ENCODE measurements at places on chromosomes 7 and 10.

DNA sequence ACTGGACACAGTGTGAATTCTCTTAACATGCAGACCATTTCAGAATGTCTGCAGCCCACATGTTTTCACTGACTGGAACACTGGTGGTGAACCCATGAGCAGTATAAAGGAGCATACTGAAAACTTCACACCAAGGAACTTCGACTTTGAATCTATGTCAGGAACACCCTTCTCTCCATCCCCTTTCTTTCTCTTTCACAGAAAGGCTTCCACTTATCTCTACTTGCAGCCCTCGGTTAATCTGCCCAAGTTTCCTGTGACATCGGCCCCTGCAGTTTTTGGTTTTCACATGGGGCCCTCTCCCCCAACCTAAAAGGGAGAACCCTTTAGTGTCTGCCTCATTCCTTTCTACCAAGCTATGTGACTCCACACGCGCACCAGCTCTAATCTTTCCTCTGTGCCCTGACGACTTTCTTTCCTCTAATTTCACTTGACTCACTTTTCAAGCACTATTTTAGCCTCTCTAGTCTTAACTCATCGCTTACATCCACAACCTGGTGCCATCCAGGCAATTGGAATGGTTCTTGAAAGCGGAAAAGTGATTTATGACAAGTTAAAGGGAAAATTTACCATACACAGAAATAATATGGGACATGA lies 70.1 kb downstream of the RELN start:
- no peak for DNase-seq

DNA sequence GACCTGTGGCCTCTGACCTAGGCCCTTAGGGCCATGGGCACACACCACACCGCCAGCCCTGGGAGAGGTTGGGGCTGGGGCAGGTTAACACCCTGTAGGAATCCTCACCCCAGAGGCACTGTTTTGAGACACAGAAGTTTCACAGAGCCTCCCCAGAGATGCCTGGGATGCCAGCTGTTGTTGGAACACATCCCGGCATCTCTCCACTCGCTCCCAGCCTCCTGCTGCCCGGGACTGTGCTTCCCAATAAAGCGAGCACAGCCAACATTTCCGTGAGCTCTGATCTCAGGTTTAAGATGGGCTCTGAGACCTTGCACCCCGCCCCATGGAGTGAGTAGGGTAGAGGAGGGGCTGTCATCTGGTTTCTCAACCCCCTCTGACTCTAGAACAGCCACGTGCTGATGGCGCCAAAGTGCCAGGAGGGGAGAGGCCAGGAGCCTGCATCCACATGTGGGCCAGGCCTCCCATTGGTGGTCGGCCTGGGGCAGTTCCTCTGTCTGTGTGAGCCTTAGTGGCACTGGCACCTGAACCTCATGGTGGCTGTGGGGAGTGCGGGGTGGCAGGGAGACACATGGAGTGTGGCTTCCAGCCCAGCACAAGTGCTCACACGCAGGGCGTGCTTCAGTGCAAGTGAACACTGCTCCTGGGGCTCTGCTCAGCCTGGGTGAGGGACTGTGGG lies 54.7 kb downstream of the RASGEF1A start:
- no peak for DNase-seq

DNA sequence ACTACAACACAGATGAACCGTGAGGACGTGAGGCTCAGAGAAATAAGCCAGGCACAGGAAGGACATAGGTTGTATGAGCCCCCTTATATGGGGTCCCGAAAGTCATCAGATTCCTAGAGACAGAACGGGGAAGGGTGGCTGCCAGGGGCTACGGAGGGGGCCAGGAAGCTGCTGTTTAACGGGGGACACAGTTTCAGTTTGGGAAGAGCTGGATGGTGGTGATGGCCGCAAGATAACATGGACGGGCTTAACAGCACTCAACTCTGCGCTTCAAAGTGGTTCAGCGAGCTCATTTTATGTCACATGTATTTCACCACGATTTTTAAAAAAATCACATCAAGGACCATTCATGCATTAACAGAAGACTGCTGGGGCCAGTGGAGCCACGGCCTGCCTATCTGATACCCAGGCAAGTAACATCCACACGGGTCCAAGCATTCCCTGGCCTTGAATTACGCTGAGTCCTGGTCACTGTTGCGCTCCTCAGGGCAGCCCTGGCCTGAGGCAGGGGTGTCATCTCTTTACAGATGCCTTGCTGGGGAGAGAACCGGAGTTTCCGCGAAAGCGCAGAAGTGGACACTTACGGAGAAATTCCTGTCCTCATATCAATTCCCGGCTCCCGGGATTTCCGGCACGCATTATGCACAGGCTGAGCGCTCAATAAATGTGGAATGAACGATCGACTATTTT lies 1.5 kb downstream of the CARD11 start:
- DNase-seq, result no peak

DNA sequence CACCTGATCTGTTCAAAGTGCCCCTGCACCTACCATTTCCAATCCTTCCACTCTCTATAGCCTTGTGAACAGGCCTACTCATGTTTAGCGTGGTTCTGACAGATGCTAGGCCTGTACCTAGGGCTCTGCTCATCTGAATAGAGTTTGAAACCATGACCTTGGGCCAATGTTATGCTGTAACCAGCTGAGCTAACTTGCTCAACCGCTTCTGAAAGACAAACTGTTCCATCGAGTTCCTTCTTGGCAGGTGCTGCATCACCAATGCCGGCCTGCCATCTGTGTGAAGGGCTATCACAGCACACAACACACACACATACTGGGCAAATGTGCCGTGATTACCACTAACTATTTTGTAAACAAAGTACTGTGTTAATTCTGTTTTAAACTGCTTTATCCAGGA lies 419.0 kb upstream of the GALNT17 start:
- DNase-seq, result no peak

DNA sequence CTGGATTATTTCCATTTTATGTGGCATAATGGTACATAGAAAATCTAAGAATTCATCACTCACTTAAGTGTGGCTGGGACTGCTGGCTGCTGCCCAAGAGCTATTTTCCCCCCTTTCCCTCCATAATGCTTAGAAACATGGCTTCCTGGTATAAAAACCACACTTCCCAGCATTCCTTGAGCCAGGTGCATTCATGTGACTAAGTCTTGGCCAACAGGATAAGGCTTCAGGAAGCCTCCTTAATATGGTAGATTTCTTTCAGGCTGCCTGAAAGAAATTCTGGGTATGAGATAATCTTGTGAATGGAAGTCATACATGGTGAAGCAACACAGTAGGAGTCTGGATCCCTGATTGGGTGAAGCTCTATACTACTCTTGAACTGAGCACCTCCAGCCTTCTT lies 178.0 kb downstream of the JAZF1 start:
- DNase-seq, result peak; percentile 32

GRCh38 chr10:77667426-77668324 lies 30.1 kb upstream of the KCNMA1 start:
- DNase-seq, result peak; percentile 36

GRCh38 chr7:68362745-68363518 lies 1235.3 kb upstream of the AUTS2 start:
- DNase-seq, result no peak

DNA sequence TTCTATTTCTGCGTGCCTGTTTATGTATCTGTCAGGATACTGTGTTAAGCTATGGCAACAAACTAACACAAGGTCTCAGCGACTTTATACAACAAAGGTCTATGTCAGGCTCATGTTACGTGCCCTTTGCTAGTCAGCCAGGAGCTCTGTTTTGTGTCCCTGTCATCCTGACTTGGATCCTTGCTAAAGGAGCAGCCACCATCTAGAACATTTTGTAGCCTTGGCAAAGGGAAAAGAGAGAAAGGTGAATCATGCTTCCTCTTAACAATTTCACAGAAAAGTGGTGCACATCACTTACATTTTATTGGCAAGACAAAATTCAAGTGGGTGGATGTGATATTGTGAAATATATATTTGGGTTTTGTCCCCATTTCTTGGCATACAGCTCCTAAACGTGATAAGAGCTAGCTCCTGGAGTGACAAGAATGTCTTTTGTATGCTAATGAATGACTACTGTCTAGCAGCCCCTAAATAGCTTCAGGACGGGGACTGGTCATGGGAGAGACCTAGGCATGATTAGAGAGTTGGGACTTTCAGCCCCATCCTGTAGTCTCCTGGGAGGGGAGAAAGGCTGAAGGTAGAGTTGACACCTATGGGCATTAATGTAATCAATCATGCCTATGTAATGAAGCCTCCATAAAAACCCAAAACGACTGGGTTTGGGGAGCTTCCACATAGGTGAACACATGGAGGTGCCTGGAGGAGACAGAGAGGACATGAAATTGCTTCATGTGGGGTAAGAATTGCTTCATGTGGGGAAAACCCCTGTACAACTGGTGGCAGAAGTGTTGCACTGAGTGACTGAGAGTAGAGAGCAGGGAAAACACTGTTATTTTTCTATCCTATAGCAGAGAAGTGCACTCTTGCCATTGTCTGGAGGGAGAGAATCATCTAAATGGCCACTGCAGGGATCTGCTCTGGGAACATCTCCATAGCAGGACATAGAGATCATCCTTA lies 33.0 kb downstream of the MRPL32 start:
- no peak for DNase-seq

DNA sequence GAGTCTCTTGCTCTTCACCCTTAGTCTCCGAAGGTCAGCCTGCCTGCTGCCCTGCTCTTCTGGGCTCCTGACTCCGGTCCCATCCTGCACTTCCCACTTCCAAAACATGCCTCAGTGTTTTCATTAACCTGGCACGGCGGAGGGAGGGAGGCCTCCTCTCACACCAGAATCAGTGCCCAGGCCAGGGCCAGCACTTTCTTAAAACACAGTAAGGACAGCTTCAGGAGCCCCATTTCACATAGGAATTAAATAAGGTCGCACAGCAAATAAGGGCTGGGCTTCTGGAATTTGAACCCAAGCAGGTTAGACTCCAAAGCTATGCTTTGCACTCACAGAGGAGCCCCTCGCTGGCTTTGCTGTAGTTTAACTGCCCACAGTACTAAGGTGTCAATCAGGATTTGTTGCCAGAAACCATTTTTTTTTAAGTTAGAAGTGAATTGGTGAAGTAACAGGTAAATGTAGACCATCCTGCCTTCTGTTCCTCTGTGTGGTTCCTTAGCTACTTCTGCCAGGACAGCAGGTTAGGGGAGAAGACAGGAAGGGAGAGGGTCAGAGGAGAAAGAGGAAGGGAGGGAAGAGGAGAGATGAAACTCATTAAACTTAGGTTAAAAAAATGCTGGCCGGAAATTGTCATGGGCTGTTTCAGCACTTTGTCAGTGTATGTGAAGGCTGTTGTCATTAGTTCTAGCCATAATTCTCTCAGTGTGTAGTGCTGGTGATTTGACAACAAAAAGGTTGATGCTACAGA lies 1.1 kb downstream of the RASSF4 start:
- no peak for DNase-seq

DNA sequence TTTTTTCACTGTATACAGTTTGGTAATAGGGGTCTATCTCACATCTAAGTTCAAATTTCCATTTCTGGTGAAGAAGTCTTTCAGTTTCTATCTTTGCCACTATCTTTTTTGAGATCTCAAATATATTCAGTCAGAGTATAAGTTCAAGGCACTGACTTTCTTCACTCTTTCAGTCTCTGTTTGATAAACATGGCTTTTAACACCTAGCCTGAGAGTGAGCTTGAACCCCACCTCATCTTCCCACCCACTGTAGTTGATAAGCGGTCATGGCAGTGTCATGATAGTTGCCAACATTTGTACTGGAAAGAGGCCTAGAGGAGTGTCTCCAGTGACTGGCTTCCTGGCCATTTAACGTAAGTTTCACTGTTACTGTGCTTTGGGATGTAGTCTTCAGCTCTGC lies 41.2 kb upstream of the AGR3 start:
- no peak for DNase-seq

DNA sequence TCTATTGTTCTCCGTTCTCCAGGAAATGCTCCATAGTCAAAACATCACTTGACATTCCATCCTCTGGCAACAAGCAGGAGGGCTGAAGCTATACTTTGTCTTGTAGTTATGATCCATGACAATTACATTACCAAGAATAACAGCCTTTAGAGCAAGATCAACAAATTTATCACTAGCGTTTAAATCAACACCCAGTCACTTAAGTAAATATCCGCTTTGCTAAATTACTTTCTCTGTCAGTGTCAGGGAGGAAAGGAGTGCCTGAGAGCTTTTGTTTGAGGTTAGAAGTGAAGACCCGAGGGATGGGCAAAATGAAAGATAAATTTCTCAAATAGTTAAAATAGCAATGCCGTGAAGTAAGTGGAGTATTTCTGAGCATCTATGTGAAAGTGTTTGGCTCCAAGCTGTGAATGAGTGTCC lies 236.1 kb upstream of the BMPER start:
- no peak for DNase-seq

GRCh38 chr10:19385846-19386450 lies 337.3 kb downstream of the MALRD1 start:
- no peak for DNase-seq

- peak; percentile 32 for DNase-seq
Measured at GRCh38 chr7:46283852-46284251, 362.8 kb upstream of the IGFBP3 start.

DNA sequence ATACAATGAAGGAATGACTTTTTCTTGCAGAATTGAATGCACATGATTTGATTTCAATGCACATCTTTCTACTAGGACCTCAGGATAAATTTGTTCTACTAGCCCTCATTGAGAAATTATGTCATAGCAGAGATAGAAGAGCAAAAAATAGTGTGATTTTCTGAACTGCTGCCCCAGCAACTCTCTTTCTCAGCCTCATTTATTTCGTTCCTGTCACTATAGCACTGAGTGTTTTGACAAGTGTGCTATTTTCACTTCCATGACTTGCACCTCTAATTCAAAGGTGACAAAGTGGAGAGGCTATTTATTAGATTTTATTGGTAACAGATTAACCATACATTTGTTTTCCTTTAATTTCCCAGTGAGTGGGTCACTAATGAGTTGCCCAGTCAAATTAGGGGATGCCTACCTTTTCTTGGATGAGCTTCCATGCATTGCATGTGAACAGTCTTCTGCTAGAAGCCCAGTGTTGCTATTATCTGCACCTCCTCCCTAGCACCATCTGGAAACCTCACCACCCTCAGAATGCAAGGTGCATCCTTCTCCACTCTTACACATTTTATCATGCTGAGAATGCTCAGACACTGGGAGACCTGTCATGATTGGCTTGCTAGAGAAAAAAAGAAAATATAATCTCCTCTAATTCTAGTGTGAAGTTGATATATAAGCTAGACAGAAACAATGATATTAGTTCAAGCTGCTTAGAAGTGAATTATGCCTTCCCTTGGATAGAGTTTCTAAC lies 119.6 kb upstream of the CTTNBP2 start:
- no peak for DNase-seq

Data from M059J (cell line).